ENCODE measurements at places on chromosomes 5 and 9.

DNA sequence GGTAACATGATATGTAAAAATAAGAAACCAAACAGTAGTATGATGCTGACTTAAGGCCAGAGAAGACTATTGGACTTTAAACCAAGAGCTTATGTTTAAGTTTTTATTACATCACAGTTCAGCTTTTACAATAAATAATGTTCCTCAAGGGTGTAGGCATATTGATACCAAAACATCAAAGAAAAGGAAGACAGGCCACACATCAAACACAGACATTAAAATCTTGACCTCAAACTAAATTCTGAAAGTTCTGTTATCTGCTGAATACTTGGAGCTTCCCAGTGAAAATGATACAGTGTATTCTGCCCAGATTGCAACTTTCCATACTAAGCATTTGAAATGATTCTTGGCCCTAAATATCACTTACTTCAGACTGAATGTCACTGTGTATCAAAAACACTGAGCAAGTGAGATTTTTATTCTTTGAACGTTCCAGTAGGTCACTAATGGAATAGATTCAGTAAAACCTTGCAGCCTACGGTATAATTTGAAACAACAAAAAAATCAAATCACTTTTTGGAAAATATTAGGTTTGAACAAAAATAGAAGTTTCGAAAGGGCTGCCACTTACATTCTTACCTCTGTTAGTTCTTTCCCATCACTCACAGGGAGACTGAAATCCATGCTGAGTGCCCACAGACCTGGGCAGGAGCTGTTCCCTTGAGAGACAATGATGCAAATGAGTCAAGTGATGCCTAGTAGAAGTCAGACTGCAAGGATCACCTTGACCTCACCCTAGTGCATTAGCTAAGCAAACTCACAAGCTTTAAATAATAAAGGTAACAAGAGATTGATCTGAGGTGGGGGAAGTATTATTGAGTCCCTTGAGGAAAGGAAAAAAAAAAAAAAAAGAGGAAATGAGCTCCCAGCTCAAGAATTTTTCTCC, 2.5 kb downstream of the LPAR1 start:
- DNase-seq: no peak

- peak; percentile 72 for DNase-seq
These were observed at the start of gene MOB3B for GRCh38 chr9:27529316-27530278. Gene MOB3B, minus strand, starts transcription at chr9:27529814. Its CDS starts 74,264 bp downstream, at chr9:27455550.

- DNase-seq: no peak
These were observed 41.3 kb upstream of the FOXE1 start for GRCh38 chr9:97811533-97812246.

- no peak for DNase-seq
These were observed 730.0 kb downstream of the MTRR start for GRCh38 chr5:8598996-8599395.

DNA sequence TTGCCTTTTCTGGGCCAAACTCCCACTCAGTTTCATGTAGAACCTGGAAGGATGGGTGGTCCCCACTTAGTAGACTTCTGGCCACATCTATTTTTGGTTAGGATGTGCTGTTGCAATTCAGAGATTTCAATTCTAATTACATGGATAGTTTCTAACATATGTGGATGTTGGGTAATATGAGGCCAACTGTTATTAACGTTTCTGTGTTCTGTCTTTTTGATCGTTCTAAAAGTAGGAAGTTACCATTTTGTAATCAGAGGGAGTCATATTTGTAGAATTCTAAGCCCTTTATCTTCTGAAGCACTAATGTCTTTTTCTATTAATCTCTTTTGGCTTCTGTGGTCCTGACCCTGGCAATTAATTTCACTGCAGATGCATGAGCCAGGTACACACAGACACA, 141.6 kb upstream of the SPEF2 start:
- DNase-seq: no peak

DNA sequence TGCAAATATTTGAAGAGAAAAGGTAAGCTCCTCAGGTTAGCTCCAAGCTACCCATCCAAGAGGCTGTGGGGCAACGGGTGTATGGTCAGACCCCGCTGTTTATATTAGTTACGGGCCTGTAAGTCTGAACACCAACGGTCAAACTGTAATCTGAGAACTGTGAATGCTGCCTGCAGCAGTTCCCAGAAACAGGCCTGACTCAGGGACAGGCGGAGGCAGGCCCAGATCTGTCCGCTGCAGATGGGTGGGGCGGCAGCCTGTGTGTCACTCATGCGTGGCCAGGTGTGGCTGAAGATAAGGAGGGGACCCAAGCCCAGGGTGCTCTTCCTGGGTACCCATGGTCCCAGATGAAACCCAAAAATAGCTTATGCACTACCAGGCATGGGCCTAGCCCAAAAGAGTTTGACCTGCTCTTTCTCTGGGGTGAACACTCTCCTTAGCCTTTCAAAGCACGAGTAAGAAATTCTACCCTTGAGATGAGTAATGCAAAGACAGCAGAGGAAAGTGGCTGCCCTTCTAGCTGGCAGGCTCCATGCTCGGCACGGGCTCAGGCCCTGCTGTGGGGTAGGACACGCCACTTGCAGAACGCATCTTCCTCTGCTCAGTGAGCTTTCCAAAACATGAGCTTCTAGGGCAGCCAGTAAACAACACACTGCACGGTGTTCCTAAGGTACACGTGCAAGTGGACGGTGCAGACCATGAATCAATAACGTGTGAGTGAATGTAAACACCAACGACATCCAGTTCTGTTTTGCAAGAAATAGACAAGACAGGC, 9.1 kb downstream of the UBAC1 start:
- peak; percentile 94 for DNase-seq

DNA sequence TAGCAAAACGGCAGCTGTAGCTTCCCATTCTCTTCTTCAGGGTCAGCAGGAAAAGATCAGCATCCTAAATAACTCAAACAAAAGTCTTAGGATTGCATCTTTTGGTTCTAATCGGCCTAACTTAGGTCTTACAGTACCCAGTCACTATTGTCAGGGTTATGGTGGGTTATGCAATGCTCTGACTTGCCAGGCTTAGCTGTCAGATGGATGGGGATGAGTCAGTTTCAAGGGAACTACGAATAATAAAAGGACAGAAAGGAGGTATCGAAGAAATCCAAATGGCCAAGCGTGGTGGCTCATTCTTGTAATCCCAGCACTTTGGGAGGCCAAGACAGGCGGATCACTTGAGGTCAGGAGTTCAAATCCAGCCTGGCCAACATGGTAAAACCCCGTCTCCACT, 46.5 kb downstream of the PPP1R2B start:
- DNase-seq: no peak

DNA sequence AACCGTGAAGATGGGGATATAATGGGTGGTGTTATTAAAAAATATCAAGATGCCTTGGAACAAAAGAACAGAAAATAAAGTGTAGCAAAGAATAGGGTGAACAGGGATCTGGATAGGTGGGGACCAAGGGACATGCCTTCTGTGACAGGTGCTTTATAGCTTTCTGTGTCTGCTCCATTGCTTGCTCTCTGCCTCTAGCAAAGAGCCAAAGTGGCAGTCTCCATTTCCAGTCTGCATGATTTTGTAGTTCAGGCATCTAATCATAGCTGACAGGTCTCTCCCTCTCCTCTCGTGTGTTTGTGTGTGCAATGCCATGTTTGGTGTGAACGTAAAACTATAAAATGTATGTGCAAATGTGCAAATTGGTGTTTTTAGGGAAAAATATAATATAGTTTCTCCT, 35.0 kb downstream of the LRRTM2 start:
- no peak for DNase-seq

DNA sequence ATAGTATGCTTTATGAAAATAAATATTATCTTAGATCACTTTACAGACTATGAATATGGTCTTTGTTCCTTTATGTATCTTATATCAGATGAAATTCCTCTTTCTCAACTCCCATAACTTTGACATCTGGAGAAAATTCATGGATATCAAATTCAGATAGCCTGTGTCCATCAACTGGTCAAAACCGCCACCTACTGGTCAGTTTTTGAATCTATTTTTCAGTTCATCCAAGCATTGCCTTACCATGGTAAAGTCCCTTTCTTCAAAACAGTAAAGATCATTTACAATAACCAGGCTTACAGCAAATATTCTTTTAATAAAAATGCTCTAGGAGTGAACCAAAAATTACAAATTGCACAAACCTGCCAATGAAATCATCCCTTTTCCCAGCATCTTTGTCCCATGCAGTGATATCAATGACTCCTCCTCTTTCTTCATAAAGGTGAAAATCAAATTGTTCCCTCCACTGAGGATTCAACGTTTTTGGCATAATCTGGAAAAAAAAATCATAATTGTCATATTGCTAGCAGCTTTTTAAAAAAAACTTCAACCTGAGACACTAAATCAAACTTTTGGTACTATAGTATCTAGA, 290.5 kb downstream of the SLF1 start:
- DNase-seq: peak; percentile 20

DNA sequence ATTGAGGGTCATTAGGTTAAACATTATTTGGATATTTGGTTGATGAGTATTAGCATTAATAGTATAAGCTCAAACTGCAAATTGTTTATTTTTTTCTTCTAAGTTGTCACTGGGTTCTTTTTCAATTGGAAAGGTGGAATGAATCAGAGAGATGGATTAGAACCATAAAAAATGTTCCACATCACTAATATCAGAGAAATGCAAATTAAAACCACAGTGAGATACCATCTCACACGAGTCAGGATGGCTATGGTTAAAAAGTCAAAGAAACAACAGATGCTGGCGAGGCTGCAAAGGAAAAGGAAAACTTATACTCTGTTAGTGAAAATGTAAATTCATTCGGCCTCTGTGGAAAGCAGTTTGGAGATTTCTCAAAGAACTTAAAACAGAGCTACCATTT, 122.8 kb downstream of the CCDC192 start:
- DNase-seq: no peak

DNA sequence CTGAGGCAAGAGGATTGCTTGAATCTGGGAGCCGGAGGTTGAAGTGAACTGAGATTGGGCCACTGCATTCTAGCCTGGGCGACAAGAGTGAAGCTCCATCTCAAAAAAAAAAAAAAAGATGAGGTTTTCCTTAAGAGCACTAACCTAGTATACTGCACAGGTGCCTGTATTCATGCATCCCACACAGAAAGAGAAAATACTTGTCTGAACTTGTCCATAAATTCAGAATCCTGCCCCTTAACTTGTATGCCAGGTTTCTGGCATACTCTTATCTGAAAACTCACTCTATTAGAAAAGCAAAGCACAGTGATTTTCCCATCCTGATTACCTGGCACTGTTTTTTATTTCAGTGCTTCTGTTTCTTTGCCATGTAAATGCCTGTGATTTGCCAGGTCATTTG, 125.3 kb upstream of the CDKN2B start:
- DNase-seq: no peak

- DNase-seq: peak; percentile 25
These were observed 154.2 kb upstream of the DAB2 start for GRCh38 chr5:39578887-39579497.

Measured in K562 (cell line).